ENCODE measurements at places on chromosomes 6 and 20. TPM values are rescaled to one million over a fixed set of nuclear protein-coding genes. Genes with fewer than 3 reads are reported as not detected.

CNKSR3 gene
- polyA plus RNA-seq = 9.8 TPM

DNA sequence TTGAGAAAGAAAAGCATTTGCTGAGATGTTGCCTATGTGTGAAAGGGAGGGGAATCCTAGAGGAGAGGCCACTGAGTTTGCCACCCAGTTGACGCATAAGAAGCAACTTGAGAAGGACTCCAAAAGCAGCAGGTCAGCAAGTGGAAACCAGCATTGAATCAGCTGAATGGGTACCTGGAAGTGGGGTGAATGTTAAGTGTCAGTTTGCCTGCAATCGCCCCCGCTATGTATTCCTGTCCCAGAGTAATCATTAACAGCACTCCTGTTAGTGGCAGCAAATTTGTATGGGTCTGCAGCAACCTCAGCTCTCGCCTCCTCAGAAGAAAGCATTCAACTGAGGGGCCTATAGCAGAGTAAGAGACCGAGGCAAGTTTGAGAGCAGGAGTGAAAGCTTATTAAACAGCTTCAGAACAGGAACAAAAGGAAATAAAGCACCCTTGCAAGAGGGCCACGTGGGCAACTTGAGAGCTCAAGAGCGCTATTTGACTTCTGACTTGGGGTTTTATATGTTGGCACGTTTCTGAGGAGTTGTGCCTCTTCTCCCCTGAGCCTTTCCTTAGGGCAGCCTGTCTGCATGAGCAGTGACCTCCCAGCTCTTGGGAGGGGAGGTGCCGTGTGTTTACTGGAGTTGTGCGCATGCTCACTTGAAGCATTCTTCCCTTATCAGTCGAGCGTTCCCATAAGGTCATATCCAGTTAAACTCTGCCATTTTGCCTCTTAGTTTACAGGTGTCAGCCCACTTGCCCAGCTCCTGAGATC lies 122.6 kb upstream of the PHACTR1 start:
- DNase-seq = no peak

DNA sequence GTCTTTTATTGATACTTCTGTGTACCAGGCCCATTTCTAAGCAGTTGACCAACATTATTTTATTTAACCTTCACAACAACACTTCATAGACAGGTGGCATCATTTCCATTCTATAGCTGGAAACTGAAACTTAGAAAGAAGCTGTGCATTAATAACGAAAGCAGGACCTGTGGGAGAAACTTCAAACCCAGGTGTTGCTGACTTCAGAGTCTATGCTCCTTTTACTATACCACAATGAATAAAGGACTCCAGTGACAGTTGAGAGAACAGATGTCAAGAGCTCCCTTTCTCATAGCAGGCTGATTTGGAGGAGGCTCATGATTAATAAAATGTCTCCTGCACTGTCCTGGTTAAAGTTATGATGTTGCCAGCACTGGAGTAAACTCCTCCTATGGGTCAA lies 56.6 kb upstream of the POU3F2 start:
- DNase-seq = no peak

- no peak for DNase-seq
Observed at GRCh38 chr20:57434390-57434700, 43.1 kb downstream of the RBM38 start.

DNA sequence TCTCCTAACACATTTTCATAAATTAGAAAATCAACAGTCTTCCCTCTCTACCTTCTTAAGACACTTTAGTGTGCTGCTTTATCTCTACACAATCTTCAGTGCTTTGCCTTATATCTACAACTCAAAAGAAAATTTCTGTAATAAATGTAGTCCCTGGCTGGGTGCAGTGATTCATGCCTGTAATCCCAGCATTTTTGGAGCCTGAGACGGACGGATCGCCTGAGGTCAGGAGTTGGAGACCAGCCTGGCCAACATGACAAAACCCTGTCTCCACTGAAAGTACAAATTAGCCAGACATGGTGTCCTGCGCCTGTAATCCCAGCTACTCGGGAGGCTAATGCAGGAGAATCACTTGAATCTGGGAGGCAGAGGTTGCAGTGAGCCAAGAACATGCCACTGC lies 9.7 kb upstream of the EDN1 start:
- DNase-seq = no peak

DNA sequence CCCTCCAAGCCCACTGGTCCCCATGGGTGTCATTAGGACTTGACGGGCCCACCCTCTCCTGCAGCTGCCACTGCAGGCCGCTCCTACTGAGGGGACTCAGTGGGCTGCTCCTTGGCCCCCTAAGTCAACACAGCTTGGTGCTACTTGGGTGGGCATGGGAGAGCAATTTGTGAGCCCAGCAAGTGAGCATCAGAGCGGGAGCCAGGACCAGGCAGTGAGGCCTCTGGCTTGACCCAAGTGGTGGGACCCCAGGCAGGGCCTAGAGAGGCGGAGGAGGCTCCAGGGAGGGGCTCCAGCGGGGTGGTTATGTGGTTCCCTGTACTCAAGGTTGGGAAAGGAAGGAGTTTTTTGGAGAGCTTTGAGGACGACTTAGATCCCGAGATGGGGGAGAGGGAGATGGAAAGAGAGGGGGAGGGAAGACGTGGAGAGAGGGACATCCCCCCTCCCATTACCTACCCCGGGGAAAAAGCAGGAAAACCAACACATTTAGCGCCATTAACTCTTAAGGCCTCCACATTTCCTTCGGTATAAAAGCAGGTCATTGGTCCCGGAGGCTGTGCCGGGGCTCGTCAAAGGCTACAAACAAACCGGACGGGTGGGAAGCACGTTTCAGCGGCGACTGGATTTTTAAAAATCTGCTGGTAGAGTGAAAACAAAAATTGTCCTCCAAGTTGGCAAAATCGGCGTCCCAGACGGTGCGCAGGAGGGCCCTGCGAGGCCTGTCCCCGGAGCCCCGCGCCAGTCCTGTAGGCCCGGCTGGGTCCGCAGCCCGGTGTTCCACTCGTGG lies 8.8 kb downstream of the FOXC1 start:
- no peak for DNase-seq

SCUBE3 gene
- 0.61 TPM for polyA plus RNA-seq

DNA sequence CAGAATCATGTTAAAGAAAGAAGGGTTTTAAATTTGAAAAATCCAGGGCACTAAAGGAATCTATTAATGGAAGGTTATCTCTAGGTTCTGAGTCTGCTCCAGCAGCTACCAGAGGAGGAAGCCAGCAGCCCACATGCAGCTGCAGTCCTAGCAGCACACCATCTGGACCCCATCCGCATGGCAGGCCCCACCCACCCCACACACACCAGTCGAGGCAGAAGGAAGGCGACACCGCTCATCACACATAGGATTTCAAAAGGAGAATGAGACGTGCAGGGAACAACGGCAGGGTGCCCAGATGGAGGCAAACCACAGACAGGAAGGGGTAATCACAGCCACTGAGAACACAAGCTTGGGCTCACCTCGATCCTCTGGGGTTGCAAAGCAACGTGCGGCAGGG lies 78.9 kb downstream of the GINS1 start:
- peak; percentile 37 for DNase-seq

DNA sequence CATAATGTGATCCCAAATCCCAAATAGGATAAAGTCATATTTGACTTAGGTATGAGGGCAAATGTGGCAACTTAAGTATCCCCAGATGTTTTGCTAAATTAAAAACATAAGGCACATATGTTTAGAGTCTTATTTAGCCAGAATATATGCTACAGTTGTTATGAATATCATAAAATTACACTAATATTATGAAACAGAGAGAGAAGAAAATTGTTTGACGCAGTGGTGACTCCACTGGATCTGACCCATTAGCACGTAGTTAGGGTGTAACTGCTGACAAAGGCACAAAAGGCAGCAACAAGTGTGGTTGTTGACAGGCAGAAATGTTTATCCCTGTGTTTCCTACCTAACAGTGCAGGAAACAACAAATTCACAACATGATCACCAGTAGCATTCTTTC lies 152.4 kb upstream of the THBS2 start:
- no peak for DNase-seq

DNA sequence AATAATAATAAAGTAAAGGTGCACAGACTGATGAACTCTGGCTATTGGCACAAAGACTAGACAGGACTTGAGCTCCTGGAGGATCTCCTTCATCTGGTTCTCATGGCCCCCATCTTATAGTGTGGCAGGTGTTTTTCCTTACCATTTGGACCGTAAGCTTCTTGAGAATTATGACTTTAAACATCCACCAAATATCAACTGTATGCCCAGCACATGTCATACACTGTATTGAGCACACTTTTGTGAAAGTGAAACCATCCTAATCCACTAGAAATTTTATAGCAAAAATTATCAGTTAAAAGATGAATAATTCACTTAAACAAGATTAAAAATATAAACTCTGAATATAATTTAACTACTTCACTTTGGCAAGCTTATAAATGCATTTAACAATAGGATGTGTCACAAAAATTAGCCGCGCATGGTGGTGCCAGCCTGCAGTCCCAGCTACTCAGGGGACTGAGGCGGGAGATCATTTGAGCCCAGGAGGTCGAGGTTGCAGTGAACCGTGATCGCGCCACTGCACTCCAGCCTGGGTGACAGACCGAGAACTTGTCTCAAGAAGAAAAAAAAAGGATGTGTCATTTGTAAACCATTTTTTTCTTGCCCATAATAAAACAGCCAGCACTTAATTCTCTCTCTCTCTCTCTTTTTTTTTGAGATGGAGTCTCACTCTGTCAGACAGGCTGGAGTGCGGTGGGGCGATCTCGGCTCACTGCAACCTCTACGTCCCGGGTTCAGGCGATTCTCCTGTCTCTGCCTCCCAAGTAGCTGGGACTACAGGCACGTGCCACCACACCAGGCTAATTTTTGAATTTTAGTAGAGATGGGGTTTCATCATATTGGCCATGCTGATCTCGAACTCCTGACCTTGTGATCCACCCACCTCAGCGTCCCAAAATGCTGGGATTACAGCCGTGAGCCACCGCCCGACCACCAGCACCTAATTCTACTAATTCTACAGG lies 9.1 kb downstream of the HIVEP2 start:
- DNase-seq = no peak

- DNase-seq = no peak
Observed at GRCh38 chr6:95599706-95600105, 22.4 kb downstream of the MANEA start.

- no peak for DNase-seq
Observed at GRCh38 chr6:50591135-50591534, 122.2 kb upstream of the TFAP2D start.

GRCh38 chr6:91291071-91291470 lies 704.2 kb upstream of the MAP3K7 start:
- no peak for DNase-seq

- no peak for DNase-seq
Observed at GRCh38 chr6:139327038-139327437, 35.2 kb upstream of the TXLNB start.

All from heart left ventricle (tissue), 16 donors.